Stimulated activated CD4-positive, alpha-beta T cell treated with anti-CD3 and anti-CD28 coated beads, Interleukin-1b, Interleukin-23, amount 100 ng/mL, for 48 hours (primary cell): ENCODE measurements at places on chromosomes 7 and 10.

- peak; percentile 48 for DNase-seq
Measured at GRCh38 chr7:142385491-142386340, 127.9 kb upstream of the PRSS58 start.

DNA sequence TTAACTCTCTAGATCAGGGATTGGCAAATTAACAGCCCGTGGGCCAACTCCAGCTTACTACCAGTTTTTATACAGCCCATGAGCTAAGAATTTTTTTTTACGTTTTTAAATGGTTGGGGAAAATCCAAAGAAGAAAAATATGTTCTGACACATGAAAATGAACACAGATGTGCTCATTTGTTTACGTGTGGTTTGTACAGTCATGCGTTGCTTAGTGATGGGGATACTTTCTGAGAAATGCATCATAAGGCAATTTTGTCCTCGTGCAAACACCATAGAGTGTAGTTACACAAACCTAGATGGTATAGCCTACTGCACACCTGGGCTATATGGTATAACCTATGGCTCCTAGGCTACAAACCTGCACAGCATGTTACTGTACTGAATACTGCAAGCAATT is 8.3 kb upstream of the SMKR1 start:
- no peak for DNase-seq

GRCh38 chr7:48703466-48703865 is 220.9 kb upstream of the CDC14C start:
- DNase-seq: no peak

- no peak for DNase-seq
Measured at GRCh38 chr7:131931370-131931769, 374.9 kb upstream of the PODXL start.

DNA sequence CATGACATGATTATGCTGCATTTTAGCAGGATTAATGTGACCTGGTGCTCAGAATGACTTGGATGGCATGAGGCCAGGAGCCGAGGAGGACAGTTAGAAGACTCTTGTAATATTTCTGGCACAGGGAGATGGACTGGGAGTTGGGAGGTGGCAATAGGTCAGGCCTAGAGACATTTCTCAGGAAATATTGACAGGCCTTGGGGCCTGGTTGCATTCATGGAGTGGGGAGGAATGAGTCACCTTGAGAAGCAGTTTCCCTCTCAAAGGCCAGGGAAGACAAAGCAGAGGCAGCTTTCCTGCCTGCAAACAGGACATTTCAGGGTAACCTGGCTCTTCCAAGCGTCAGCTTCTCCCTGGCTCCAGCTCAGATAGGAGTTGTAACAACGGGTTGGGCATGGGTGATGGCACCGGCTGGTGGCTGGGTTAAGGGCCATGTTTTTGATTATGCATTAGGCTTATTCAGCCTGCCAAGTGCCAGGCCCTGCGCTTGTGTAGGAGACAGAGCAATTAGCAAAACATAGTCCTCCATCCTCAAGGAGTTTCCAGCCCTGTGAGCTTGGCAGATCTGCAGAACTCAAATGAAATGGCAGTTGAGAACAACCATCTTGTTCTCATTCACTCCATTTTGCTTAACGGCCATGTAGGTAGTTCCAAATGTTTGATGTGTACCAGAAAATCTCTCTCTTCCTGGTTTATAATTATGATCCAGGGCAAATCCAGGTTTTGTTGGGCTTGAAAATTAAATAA is 38.2 kb downstream of the HK1 start:
- no peak for DNase-seq

DNA sequence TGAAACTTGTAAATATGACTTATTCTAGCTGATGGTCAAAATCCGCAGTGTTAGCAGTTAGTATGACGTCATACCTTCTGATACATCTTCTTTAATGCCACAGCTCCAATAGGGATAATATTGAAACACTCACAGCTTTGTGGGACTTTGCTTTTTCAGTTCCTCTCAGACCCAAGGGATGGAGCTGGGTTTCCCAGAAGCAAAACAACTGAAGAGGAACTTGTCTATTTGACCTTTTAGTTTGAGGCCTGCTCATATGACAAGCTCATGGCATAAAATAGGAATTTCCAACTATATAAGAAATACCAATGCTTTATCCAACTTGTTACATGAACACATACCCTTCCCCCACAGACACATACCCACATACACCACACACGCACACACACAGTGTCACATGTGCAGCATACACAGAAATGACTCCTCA is 31.6 kb upstream of the C10orf67 start:
- no peak for DNase-seq
